Activated CD8-positive, alpha-beta memory T cell treated with anti-CD3 and anti-CD28 coated beads, Interleukin-2, amount 10 ng/mL, durations not matched to agents 7 days and 5 days (primary cell): ENCODE measurements at places on chromosomes 13 and 19. TPM values are rescaled to one million over a fixed set of nuclear protein-coding genes. Genes with fewer than 3 reads are reported as not detected.

The ETV2 gene
- 1.9 TPM for total RNA-seq

DNA sequence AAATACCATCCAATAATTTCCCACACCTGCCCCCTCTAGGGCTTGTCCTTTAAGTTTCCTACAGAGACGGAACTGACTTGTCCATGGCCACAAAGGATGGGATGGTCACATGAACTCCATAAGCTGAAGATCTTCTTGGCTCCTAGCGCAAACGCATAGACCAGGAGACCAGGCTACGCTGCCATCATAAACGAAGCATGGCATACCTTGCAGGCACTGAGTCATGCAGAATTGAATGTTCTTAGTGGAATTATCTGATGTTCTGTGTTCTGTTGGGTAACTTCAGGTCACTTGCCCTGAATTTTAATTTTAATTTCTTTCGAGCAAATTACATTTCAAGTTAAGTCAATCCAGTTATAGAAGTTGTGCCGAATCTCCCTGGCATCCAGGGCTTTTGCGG is 96.4 kb upstream of the STARD13 start:
- no peak for DNase-seq

DNA sequence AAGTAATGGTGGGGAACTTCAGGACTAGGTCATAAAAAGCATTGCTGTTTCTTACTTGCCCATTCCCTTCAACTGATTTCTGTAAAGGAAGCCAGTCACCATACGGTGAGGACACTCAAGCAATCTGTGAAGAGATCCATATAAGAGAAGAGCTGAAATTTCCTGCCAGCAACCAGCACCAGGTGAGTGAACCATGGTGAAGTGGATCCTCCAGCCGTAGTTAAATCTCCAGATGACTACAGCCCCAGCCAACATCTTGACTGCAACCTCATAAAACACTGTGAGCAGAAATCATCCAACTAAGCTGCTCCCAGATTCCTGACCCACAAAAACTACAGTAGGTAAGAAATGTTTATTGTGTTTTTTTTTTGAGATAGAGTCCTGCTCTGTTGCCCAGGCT is 3.8 kb upstream of the SLC6A16 start:
- DNase-seq: peak; percentile 12

DNA sequence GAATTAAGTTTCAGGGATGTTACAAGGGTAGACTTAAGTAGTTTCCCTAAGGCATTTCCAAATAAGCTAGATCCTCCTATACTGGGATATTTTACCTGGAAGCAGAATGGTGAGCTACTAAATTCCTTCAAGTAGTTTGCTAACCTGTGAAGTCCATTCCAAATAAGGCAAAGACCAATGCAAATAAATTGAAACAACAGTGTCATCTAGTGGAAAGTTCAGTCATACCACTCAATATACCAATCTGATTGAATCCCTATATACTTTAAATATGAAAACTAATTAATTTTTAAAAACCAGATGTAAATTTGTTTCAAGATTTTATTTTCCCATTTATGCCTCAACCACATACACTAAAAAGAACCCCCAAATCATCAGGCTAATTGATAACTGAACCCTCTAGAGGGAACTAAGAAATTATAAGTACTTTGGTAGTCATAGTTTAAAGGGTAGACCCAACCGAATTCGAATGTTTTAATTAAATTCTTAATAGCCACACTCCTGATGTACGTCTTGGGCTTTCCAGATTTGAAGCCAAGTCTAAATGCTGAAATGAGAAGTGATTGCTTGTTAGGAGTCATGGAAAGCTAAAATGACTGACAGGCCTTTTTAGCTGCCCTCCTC is 223.7 kb downstream of the TBC1D4 start:
- DNase-seq: no peak

DNA sequence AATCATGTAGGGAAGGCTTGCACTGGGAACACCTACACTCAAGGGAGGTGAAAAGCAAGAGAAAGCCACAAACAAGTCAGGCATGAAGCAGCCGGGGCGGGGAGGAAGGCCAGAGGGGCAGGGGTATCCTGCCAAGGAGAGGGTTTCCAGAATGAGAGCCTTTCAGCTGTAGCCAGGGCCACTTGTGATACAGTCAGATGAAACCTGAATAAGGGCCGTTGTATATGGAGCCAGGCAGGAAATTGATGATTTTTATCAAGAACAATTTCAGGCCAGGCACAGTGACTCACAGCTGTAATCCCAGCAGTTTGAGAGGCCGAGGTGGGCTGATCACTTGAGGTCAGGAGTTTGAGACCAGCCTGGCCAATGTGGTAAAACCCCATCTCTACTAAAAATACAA is 4.4 kb downstream of the TRPM4 start:
- DNase-seq: no peak

The CEACAM16 gene
- not detected for total RNA-seq

The NLRP12 gene
- not detected for total RNA-seq

The CACNG7 gene
- not detected for total RNA-seq

DNA sequence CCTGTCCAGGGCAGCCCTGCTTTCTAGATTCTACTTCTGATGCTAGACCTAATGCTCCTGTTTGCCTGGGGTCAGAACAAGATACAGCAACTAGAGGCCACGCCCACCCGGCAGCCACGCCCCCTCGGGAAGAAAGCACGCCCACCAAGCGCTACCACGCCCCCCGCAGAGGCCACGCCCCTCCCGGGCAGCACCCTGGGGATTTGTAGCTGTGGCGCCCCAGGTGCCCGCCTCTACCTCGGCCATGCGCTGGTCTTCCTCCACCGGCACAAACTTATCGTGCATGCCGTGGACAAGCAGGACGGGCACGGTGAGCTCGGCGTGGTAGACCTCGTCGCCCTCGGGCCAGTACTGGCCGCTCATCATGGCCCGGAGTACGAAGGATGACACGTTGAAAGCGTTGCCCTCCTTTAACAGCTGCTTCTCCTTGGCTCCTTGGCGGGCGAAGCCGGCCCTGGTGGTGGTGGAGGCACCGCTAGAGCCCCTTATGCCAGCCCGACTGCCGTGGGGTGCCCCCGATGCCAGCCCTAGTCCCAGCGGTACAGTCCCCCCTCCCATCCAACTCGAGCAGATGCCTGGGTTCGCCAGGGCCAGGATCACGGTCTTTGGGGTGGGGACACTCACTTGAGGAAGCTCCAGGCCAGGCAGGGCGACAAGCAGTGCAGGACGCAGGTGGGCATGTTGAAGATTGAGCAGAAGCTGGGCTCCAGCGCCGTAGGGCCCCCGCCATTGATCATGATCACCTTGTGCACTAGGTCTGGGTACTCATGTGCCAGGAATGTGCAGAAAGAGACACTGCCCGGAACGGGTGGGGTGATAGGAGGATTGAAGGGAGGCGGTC is 9.0 kb downstream of the ABHD8 start:
- DNase-seq: peak; percentile 61
